ENCODE measurements at places on chromosomes 12 and 14. TPM values are rescaled to one million over a fixed set of nuclear protein-coding genes. Genes with fewer than 3 reads are reported as not detected.
A peak's percentile ranks its signal among the peaks of the same experiment; 100 is the strongest.

GRCh38 chr12:122560138-122560537 is 33.1 kb downstream of the KNTC1 start:
- no peak overlapping the region for H3K27ac ChIP-seq
- H3K36me3 ChIP-seq, result peaks cover 38% of the 10 kb centered on the region
- no peak overlapping the region for H3K4me3 ChIP-seq
- DNase-seq, result no peak
- H3K4me1 ChIP-seq, result no peaks in the 10 kb centered on the region
- no peaks in the 10 kb centered on the region for H3K27me3 ChIP-seq

- H3K4me3 ChIP-seq, result no peak overlapping the region
- no peaks in the 10 kb centered on the region for H3K36me3 ChIP-seq
- no peaks in the 10 kb centered on the region for H3K4me1 ChIP-seq
- peak; percentile 70 for DNase-seq
Measured at GRCh38 chr14:72948481-72949138, 22.3 kb downstream of the DCAF4 start.

LTBP2 gene
- polyA plus RNA-seq, result 58.8 TPM

SLC5A8 gene
- not detected for polyA plus RNA-seq

DNA sequence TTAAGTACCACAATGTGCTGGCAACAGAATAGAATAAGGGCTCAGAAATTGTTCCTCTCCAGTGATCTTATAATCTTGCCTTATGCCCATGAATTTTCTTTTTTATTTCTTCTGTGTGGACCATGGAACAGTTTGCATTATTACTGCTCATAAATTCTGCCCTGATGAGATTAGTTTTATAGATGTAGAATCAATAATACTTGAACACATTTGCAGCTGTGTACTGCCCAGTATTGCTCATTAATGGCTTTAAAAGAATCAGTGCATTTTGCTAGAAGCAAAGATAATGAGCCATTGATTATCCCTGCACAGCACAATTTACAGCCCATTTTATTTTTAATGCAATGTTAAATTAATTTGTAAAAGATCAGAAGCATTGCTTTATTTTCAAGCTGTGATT is 172.3 kb upstream of the STXBP6 start:
- no peaks in the 10 kb centered on the region for H3K27me3 ChIP-seq
- H3K4me3 ChIP-seq, result no peak overlapping the region
- no peaks in the 10 kb centered on the region for H3K4me1 ChIP-seq

DNA sequence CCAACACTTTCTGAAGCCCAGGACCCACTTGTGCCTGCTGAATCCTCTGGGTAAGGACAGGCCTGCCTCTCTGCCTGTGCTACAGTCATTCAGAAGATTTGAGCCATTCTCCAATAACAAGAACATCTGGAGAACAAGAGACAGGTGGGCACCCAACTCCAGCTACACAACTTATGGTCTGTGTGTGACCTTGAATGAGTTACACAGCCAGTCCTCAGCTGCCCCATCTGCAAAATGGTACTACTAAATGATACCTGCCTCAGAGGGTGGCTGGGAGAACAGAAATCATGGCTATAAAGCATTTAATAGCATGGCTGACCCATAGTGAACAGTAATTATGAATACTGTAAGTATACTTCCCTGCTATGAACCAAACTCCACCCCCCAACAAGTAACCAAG is 4.2 kb downstream of the CKAP4 start:
- no peak overlapping the region for H3K27ac ChIP-seq
- no peak for DNase-seq
- H3K27me3 ChIP-seq, result no peaks in the 10 kb centered on the region
- peaks cover 8% of the 10 kb centered on the region for H3K4me1 ChIP-seq
- peaks cover 46% of the 10 kb centered on the region for H3K36me3 ChIP-seq

DNA sequence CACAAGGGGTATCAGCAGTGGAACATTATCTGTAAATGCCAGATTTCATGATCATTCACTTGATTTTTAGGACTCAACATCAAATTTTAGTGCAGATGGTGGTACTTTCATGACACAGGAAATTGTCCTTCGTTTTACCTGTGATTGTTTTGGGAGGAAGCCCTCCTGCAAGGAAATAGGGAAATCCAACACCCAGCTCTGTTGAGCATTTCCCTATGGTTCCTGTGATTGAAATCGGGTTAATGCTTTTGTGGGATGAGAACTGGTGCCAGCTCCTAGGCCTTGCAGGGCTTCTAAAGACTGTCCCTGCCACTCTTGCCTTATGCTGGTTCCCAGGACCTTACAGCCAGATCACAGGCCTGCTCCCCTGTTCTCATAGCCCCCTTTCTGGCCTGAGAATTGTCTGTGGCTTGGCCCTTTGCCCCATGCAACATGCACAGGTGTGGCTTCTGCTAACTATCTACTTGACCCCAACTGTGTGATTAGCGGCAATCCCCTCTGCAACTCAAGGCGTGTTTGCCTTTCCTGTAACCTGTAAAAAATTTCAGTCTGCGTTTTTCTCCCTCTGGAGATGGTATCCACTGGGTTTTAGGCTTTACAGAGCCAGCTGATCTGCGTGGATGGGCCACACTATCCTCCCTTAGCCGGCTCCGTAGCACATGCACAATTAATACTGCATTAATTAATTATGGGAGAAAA is 112.5 kb downstream of the ETV6 start:
- peaks cover 50% of the 10 kb centered on the region for H3K4me1 ChIP-seq
- no peaks in the 10 kb centered on the region for H3K27me3 ChIP-seq
- H3K27ac ChIP-seq, result peak overlapping the region; percentile 89
- no peak for DNase-seq
- H3K36me3 ChIP-seq, result peaks cover 11% of the 10 kb centered on the region

NTF3 gene
- not detected for polyA plus RNA-seq

- H3K27ac ChIP-seq, result no peak overlapping the region
- H3K4me3 ChIP-seq, result no peak overlapping the region
- no peaks in the 10 kb centered on the region for H3K36me3 ChIP-seq
Measured at GRCh38 chr14:70043001-70043400, 145.8 kb downstream of the SLC8A3 start.
